ENCODE measurements at places on chromosomes 16 and 17.

DNA sequence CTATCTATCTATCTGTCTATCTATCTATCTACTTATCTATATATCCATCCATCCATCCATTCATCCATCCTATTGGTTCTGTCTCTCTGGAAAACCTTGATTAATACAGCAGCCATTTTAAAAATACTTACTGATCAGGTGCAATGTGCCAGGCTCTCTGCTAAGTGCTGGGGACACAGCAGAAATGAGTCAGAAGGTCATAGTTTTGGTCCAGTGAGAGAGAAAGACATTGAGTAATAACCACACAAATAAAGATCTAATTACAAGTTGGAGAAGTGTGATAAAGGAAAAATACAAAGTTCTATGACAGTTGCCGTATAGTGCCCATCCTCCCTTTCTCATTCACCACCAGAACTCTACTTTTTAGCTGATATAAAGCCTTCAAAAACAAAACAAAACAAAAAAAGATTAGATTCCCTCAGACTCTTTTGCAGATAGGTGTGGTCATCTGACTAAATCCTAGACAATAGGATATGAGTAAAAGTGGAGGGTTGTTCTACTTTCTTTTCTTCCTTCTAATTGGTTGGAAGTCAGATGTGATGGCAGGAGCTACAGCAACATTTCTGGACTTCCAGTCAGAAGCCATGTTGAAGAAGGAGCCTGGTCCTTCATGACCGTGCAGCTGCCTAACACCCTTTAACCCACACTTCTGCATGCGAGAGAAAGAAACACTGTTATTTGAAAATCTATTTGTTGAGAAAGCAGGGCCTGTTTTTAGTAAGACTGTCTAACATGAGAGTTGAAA is 72.0 kb upstream of the TOX3 start:
- no peak for DNase-seq

- DNase-seq = no peak
Measured at GRCh38 chr17:31745964-31746600, 113.0 kb downstream of the COPRS start.

DNA sequence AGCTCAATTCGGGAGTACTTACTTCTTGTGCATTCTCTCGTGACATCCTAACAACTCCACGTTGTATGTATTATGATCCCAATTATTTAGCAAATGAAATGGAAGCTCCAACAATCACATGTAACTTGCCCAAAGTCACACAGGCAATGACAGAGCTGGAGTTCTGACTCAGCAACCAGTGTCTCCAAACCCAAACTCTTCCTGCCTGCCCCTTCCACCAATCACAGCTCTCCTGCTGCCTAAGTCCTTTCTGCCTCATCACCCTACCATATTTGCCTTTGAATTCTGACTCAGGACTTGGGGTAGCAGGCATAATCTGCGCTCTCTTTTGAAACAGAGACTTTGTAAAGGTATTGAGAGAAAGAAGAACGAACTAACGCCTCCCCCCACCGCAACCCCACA is 245.2 kb upstream of the MAF start:
- no peak for DNase-seq

GRCh38 chr17:40100419-40100668 is at the start of gene NR1D1:
NR1D1 (minus strand) TSS chr17:40100589; CDS start chr17:40100094, 495 bp downstream.
- no peak for DNase-seq

- no peak for DNase-seq
Measured at GRCh38 chr16:79792664-79793351, 192.3 kb upstream of the MAF start.

- no peak for DNase-seq
Measured at GRCh38 chr17:77755410-77755963, 203.0 kb upstream of the TNRC6C start.

DNA sequence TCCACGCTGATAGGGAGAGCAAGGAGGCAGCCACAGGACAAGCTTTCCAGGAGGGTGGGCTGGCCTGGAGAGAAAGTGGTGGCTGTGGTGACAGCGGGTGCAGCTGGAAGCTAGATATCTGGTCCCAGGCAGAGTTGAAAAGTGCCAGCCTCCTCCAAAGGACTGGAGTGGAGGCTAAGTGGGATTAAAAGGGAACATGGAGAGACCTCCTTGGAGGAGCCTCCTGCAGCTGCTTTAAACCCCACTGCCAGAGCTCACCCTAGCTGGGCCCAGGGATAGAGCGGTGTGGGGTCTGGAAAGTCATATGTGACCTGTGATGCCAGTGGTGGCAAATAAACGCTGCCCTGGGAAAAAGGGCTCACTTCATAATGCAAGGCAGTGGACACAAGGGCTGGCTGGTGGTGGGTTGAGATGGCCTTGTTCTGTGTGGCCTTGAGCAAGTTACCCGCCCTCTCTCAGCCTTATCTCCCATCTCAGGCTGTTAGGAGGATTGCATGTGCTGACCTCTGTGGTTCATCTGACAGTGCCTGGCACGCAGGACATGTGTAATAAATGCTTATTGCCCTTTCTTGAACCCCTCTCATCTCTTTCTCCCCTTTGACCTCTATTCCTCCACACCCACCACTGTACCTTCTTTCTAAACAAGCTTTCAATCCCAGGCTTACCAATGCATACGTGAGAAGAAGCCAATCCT is 61.0 kb upstream of the LGALS9 start:
- DNase-seq = no peak

- DNase-seq = no peak
Measured at GRCh38 chr17:38592487-38592886, 13.3 kb downstream of the SRCIN1 start.

Measured in NCI-H774 (cell line).